ENCODE measurements at places on chromosomes 5 and 9.

DNA sequence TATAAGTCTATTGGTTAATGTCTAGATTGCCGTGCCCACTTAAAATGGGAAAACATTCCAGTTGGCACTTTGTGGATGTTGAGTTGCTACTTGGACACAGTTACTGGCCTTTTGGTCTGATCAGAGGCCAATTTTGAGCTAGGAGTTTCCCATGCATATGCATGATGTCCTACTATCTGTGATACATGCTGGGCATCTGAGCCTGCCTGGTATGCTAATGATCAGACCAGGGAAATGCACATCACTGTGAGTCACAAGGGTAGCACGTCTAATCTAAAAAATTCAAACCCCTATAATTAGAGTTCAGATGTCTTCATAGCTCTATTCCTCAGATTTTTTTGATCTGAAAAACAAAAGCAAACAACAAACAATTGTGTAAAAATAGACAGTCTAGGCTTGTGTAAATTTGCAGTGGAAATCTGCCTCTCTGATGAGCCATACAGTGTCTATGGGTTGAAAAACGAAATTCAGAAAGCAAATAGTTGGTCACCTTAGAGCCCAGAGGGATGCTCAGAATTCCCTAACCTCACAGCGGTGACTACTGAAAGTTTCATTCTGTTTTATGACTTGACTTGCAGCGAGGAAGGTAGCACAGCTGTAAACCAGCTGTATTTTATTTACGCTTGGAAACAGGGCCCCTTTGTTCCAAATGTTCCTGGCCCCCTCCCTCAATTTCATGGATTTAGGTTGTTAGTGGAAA is 37.3 kb downstream of the PALM2AKAP2 start:
- no peak overlapping the region for H3K4me3 ChIP-seq
- no peaks in the 10 kb centered on the region for H3K27me3 ChIP-seq
- no peaks in the 10 kb centered on the region for H3K4me1 ChIP-seq
- no peak overlapping the region for H3K27ac ChIP-seq

DNA sequence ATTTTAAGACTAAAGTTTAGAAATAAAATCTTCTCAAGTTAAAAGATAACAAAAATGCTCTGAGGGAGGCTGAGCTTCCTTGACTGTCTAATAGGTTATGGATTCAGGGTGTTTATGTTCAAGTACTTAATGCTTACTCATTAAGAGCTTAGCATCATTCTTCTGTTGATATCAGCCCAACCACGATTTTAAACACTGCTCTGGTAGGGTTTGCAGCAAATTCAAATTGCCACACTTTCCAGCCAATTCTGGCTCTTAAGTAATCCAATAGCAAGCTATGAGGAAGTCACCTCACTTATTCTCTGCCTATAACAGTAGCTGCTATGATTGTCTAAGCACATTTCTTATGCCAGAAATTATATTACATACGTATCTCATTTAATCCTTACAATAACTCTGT is 191.0 kb upstream of the KIF2A start:
- no peaks in the 10 kb centered on the region for H3K4me1 ChIP-seq
- no peaks in the 10 kb centered on the region for H3K27me3 ChIP-seq
- no peak overlapping the region for H3K27ac ChIP-seq
- H3K4me3 ChIP-seq = no peak overlapping the region
- no peak for DNase-seq

GRCh38 chr5:147539053-147539452 is 29.2 kb upstream of the DPYSL3 start:
- no peak overlapping the region for H3K27ac ChIP-seq
- H3K36me3 ChIP-seq = no peaks in the 10 kb centered on the region
- H3K4me3 ChIP-seq = no peak overlapping the region
- no peaks in the 10 kb centered on the region for H3K27me3 ChIP-seq

GRCh38 chr9:96644137-96644536 is 11.0 kb downstream of the PRXL2C start:
- H3K4me3 ChIP-seq = no peak overlapping the region
- H3K27ac ChIP-seq = no peak overlapping the region
- DNase-seq = no peak
- no peaks in the 10 kb centered on the region for H3K36me3 ChIP-seq
- no peaks in the 10 kb centered on the region for H3K27me3 ChIP-seq

DNA sequence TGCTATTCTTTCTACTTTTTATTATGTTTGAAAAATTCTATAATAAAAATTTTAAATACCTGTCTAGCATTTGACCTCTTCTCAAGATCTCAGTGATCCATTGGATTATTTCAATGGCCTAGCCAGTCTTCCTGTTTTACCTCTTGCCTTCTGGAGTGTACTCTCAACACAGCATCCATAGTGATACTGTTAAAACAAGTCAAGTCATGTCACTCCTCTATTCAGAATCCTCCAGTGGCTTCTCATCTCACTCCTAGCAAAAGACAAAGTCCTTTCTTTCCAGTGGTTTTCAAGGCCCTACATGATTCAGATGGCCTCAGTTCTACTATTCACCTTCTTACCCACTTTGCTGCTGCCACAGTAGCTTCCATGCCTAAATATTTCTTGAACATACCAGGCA is 1.8 kb downstream of the MARVELD2 start:
- no peak overlapping the region for H3K4me3 ChIP-seq
- no peaks in the 10 kb centered on the region for H3K27me3 ChIP-seq

DNA sequence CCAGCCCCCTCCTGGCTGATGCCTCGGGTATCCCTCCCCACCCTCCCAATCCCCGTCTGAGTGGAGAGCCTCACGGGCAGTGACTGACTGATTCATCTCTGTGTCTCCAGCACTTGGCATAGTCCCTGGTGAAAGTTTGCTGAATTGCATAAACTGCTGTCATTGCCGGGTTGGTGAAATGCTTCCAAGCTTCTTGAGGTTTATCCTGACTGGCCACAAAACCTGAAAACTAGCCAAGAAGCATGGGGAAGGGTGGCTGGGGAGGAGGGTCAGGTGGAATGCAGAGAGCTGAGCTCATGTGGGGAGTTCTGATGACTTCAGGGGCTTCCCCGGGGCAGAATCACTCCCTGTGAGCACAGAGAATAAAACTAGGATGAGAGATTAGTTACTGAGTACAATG is 56.9 kb upstream of the GGTA1 start:
- no peaks in the 10 kb centered on the region for H3K4me1 ChIP-seq
- no peak overlapping the region for H3K4me3 ChIP-seq
- peak; percentile 68 for DNase-seq
- no peaks in the 10 kb centered on the region for H3K36me3 ChIP-seq
- no peak overlapping the region for H3K27ac ChIP-seq

- no peak for DNase-seq
- H3K4me1 ChIP-seq = peaks cover 6% of the 10 kb centered on the region
- peak overlapping the region; percentile 95 for H3K4me3 ChIP-seq
- peak overlapping the region; percentile 97 for H3K27ac ChIP-seq
- no peaks in the 10 kb centered on the region for H3K27me3 ChIP-seq
Observed at GRCh38 chr9:121200356-121200755, 1.3 kb downstream of the RAB14 start.

Measured in prostate gland (tissue), 2 donors.